Esophagus muscularis mucosa (tissue), 4 donors: ENCODE measurements at places on chromosomes 2 and 18. TPM values are rescaled to one million over a fixed set of nuclear protein-coding genes. Genes with fewer than 3 reads are reported as not detected.

NPAS2 gene
- 14.1 TPM for total RNA-seq

CD8B gene
- 4.3 TPM for total RNA-seq

LHCGR gene
- 0.65 TPM for total RNA-seq

SERPINB13 gene
- not detected for total RNA-seq

AMER3 gene
- total RNA-seq, result not detected

DTNA gene
- total RNA-seq, result 264 TPM

RASGRP3 gene
- 3.7 TPM for total RNA-seq

ASPRV1 gene
- 1.5 TPM for total RNA-seq

KCNK3 gene
- 8.5 TPM for total RNA-seq

SCG2 gene
- total RNA-seq, result 8.3 TPM

ALLC gene
- total RNA-seq, result not detected

OSBPL6 gene
- total RNA-seq, result 1.9 TPM

QPCT gene
- 4.0 TPM for total RNA-seq

NEU2 gene
- not detected for total RNA-seq

GRCh38 chr2:120613742-120614571, 121.7 kb upstream of the GLI2 start:
- DNase-seq, result no peak

DNA sequence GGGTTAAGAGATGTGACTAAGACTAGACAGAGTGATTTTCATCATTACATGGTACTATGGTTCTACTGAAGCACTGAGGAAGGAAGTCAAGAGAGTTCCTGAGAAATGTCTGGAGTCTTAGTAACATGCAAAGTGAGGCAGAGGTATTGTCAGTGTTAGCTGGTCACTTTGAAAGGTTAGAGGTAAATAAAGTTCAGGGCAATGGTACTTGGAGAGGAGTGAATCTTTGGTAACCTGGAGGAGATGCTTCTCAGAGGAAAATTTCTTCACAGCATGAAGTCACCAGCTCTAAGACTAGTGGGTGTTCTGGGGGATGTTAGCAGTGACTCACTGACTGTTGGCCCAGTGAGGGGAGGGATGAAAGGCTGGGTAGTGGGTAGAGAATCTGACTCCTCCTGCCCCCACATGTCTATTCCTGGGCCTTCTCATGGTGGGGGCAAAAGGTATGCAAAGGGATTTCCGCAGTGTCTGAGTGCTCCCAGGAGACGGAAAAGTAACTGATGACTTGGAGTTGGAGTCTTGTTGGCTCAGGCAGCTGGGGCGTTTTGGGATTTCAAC, 23.3 kb upstream of the IL1RN start:
- DNase-seq, result no peak

GRCh38 chr2:169928463-169928864, 101.2 kb downstream of the UBR3 start:
- no peak for DNase-seq

DNA sequence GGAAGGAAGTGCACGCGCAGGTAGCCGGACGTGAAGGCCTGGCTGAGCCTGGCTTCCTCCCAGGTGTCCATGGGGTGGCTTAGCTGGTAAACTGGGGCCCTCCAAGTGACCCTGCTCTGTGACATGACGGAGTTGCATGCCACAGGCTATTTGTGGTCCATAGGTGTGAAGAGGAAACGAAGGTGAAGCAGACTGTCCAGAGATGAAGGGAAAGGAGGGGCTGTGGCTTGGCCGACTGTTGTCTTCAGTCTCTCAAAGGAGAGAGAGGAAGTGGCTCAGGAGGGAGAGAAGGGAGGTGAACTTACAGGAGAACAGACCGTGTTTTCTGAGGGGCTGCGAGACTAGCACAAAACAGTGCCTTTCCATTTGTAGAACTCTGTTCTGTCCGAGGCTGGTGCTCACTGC, 19.3 kb downstream of the INPP5D start:
- DNase-seq, result no peak

GRCh38 chr2:62045017-62045543, 139.6 kb downstream of the COMMD1 start:
- no peak for DNase-seq

DNA sequence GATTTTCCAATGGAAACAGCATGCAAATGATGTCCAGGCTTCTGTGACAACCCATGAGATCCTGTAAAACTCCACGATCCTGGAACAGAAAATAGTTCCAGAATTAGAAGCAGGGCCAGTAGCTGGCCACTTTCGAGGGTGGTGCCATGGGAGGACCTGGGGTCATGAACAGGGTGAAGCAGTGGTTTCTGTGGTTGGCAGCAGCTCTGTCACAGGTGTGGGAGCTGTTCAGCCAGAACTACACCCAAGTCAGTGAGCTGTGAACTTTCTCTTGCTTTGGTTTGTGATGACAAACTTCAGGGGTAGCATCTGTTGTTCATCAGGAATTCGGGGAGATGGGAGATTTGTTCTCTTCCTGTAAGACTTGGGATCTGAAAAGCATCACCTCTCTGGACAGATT, 314.4 kb upstream of the NT5C1B start:
- no peak for DNase-seq

DNA sequence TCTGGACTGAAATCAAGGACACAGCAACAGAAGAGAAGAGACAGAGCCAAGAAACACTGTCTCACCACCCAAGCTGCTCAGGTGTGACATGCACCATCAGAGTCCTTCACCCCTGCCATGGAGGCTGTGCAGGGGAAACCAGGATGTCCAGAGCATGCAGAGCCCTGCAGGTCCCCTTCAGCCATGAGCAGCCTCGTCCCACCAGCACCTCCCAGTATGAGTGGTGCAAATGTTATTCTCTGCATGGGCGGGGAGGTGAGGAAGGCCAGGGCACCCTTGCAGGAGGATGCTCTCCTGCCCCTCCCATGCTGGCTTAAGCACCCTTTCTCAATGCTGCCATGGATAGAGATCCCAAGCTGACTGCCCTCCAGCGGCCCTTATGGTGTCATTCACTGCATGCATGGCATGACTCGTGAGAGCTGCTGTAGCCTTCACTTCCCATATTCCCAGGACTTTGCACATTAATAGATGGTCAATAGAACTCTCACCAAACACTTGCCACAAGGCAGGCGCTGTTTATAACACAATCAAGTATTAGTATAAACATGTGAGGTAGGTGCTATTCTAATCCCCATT, 171.0 kb downstream of the ANAPC1 start:
- peak; percentile 82 for DNase-seq

GRCh38 chr2:20190170-20190569, 34.8 kb downstream of the SDC1 start:
- no peak for DNase-seq

- DNase-seq, result no peak
Measured at GRCh38 chr2:25711675-25712354, 38.4 kb upstream of the DTNB start.

DNA sequence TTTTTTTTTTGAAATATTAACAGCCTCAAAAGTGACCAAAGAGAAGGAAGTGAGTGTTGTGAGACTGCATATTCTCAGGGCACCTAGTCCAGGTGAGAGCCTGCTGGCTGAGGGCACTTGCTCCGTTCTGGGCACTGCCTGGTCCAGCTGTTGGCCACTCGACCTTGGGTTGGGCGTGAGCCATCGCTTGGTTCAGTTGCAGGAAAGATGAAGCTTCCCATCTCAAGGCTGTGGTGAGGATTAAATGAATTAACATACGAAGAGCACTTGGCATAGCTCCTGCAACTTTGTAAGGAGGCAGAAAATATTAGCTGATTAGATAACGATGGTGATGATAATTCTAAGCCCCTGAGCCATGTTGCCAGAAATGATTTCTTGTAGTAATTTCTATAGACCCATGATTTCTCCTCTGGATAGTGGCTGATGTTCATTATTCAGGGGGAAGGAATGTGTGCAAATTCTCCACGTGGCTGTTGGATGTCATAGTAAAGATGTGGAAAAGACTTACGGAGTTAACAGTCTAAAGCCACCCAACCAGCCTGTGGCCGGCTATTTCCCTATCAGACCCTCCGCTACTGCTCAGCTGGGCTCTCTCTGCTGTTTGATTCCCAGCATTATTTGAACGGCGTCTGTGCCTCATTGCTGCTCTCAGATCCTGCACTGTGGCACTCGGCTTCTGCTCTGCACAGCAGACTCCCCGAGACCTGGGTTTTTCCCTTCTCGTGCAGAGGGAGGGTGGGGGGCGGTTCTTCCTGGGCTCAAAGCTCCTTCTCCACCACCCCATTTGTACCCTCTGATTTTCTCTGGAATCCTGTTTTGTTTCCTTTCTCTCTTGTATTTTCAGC, 221.1 kb downstream of the GALR1 start:
- DNase-seq, result no peak

DNA sequence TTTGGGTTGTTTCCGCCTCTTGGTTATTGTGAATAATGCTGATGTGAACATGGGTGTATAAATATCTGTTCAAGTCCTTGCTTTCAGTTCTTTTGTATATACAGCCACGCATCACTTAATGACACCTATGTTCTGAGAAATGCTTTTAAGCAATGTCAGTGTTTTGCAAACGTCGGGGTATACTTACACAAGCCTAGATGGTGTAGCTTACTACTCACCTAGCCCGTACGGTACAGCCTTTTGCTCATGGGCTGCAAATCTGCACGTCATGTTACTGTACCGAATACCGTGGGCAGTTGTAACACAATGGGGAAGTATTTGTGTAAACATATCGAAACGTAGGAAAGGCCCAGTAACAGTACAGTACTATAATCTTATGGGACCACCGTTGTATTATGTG, 12.4 kb downstream of the RALB start:
- DNase-seq, result no peak

DNA sequence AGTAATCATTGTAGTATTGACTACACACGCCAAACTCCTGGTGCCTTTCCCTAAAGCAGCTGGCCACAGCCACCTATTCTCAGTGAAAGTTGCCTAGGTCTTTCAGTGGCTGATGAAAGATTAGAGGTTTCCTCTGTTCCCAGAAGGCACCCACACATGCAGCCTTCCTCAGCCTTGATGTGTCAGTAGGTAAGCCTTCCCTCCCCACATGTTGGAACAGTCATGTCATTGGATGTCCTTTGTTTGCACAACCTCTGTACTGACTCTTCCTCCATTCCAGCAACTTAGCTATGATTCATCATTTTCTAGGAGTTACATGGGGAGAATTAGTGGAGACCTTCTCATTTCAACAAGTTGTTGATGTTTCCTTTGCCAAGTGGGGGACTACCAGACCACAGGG, 630.8 kb upstream of the SLC39A10 start:
- no peak for DNase-seq

DNA sequence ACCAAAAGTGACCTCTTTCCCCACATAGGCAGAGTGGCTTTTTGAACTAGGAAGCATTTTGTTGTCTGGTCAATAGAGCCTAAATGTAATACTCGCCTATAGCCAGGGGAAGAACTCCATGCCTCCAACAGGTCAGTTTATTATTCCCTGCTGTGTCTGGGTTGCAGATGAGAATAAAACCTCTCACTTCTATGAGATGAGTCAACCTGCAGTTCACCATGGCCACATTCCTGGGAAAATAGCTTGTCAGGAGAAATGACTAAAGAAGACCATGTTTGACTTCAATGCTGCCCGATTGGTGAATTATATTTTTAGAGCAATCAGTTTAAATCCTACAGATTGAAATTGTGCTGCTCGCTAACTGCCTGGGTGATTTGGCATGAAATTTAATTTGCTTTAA, 46.7 kb upstream of the LRRTM1 start:
- DNase-seq, result no peak

GRCh38 chr2:241759067-241759807, 17.4 kb upstream of the GAL3ST2 start:
- DNase-seq, result no peak

- DNase-seq, result no peak
Measured at GRCh38 chr2:120233292-120233691, 10.1 kb upstream of the TMEM185B start.

GRCh38 chr2:222424729-222425671, 657 bp downstream of the SGPP2 start:
- peak; percentile 57 for DNase-seq

DNA sequence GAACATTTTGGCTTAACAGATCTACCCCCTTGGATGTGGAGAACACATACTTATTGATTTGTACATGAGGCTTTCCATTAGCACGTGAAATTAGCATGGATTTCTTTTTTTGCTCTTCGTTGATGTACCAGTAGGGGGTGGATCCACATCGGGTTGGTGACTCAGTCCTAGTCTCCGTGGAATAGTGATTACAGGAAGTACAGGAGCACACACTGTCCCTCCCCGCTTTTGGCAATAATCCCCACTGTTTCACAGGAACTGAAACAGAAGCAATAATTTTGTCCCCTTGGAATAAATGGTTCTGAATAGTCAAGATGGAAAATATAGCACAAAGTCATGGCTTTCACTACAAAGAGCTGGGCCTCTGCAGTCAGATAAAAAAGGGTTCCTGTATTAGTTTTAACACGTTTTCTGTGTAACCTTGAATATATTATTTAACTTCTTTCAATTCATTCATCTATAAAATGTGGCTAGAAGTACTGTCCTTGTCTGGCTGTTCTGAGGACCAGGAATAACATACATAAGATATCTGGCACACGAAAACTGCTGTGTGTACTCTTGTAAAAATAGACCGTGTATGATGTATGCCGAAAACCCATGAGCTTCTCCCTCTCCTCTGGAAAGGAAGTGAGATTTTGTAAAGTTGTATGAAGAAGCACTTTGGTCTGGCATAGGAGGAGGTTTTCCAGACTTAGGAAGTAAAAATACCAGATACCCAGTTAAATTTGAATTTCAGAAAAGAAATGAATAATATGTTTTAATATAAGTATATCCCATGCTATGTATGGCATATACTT, 229.2 kb downstream of the GALR1 start:
- DNase-seq, result no peak

DNA sequence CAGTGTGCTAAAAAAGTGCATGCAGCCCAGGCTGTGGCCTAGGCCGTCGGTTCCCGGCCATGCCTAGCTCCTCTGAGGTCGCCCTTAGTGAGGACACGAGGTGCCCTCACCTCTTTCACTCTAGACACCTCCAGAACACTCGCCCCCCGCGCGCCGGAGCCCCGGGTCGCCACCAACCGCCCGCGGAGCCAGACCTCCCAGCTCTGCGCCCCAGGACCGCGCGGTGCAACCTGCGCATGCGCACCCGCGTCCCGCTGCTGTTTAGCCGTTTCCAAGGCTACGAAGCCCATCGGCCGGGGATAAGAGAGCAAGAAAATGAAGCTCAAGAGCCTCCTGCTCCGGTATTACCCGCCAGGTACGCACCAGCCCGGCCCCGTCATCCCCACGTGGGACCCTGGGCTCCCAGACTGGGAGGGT, at the start of gene DAW1:
TSS of gene DAW1 (plus strand) at position 257 of the 417 bp plus-strand sequence. CDS start at position 316, 59 bp downstream.
- DNase-seq, result no peak

- no peak for DNase-seq
Measured at GRCh38 chr18:23689031-23689615, at the start of gene LAMA3. Gene LAMA3, plus strand, starts transcription at chr18:23689453. Its CDS starts 231 bp downstream, at chr18:23689684.

GRCh38 chr2:99651930-99652670, 162.3 kb upstream of the REV1 start:
- peak; percentile 39 for DNase-seq

DNA sequence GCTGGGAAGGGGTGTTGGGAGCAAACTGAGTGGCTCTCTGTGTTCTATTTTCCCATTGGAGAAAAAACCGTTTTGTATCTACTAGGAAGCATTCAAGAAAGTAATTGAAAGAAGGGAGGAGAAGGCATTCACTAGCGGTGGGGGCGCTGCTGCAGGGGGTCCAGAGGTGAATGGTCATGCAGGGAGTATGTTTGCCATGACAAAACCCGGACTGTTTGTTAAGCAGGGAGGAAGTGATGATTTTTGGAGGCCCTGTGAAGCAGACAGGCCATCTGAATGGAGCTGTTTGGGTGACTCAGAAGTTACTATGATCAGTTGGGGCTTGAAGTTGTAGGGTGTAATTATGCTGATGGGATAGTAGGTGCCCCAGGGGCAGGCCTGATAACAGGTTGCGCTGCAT, 7.0 kb downstream of the TAF4B start:
- peak; percentile 72 for DNase-seq
